Activated CD4-positive, alpha-beta memory T cell treated with anti-CD3 and anti-CD28 coated beads for 36 hours (primary cell): ENCODE measurements at places on chromosomes 1 and 21.

DNA sequence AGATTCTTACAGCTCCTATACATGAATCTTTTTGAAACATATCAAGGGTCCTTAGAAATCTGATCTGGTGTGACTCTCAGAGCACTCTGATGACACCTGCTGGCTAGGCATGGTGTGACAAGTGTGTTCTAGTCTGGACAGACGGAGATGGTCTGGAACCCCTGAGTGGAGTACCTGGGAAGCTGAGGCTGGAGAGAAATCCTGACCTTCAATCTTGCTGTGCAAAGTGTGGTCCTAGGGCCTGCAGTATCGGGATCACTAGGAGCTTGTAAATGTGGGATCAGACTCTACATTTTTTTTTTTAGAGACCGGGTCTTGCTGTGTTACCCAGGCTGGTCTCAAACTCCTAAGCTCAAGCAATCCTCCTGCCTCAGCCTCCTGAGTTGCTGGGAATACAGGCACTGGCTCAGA is 78.6 kb upstream of the SOD1 start:
- DNase-seq, result peak; percentile 84

- DNase-seq, result no peak
Measured at GRCh38 chr1:20948101-20948500, 161.0 kb upstream of the HP1BP3 start.

GRCh38 chr21:28587748-28588147 is 404.9 kb downstream of the LTN1 start:
- no peak for DNase-seq

GRCh38 chr1:27570356-27570755 is 33.6 kb downstream of the AHDC1 start:
- DNase-seq, result no peak

GRCh38 chr1:147246910-147247655 is 4.6 kb downstream of the CHD1L start:
- DNase-seq, result no peak

- DNase-seq, result no peak
Measured at GRCh38 chr1:84170171-84170570, 26.1 kb downstream of the PRKACB start.

- no peak for DNase-seq
Measured at GRCh38 chr1:118918230-118918939, 69.8 kb downstream of the TBX15 start.

- DNase-seq, result peak; percentile 76
Measured at GRCh38 chr1:30759718-30760281, 2.2 kb upstream of the LAPTM5 start.

- DNase-seq, result peak; percentile 58
Measured at GRCh38 chr1:41799723-41800122, 119.0 kb downstream of the HIVEP3 start.

GRCh38 chr1:73623946-73624345 is 574.0 kb downstream of the LRRIQ3 start:
- DNase-seq, result no peak

GRCh38 chr1:36350659-36351226 is 27.3 kb upstream of the EVA1B start:
- DNase-seq, result peak; percentile 67

- peak; percentile 65 for DNase-seq
Measured at GRCh38 chr1:39214998-39215873, 10.7 kb downstream of the MACF1 start.

DNA sequence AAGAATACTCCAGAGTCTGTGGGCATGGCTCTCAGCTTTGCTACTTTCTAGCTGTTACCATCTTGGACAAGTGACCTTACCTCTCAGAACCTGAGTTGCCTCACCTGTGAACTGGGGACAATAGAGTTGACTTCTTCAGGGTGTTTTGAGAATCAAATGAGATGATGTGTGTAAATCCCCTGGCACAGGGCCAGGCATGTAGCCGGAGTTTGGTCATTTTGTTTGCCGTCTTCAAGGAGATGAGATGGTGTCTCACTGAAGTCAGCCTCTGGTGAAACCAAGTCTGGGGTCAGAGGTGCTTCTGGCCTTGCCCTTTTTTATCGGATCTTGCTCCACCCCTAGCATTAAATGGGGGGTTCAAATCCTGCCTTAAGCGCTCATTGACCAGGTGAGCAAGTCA is 149.2 kb upstream of the TMEM51 start:
- DNase-seq, result no peak

- DNase-seq, result no peak
Measured at GRCh38 chr1:63320022-63320721, 2.2 kb upstream of the FOXD3 start.

GRCh38 chr1:11134898-11135266 is 35.2 kb upstream of the EXOSC10 start:
- no peak for DNase-seq

GRCh38 chr21:39066829-39067780 is 116.1 kb downstream of the PSMG1 start:
- DNase-seq, result no peak

GRCh38 chr1:91651661-91652071 is 151.0 kb downstream of the CDC7 start:
- DNase-seq, result no peak

DNA sequence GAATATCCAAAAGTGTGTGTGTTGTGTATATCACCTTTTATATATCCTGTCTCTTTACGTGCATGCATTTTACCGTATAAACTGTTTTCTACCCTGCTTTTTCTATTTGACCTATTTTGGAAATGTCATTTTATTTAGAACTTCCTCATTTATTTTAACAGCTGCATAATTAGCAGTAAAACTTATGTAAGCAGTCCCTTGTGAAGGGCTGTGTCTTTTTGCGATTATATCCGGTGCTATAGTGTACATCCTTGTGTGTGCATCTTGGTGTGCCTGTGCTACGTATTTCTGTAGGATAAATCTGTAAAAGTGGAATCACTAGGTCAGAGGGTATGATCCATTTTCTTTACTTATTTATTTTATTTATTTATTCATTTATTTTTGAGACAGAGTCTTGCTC is 7.2 kb downstream of the LGALS8 start:
- no peak for DNase-seq

GRCh38 chr21:45281411-45282282 is 6.0 kb downstream of the POFUT2 start:
- DNase-seq, result peak; percentile 4

- no peak for DNase-seq
Measured at GRCh38 chr1:16922885-16923431, 1.2 kb downstream of the CROCC start.

GRCh38 chr1:79815115-79815514 is 808.6 kb upstream of the ADGRL4 start:
- no peak for DNase-seq

- no peak for DNase-seq
Measured at GRCh38 chr21:20800106-20800505, 198.1 kb upstream of the NCAM2 start.

DNA sequence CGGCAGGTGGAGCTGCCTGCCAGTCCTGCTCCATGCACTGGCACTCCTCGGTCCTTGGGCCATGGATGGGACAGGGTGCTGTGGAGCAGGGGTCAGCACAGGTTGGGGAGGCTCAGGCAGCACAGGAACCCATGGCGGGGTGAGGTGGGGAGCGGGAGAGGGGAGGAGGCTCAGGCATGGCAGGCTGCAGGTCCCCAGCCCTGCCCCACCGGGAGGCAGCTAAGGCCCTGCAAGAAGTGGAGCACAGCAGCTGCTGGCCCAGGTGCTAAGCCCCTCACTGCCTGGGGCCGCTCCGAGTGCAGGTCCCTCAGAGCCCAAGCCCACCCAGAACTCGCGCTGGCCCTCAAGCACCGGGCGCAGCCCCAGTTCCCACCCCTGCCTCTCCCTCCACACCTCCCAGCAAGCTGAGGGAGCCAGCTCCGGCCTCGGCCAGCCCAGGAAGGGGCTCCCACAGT is 691 bp upstream of the GBP5 start:
- no peak for DNase-seq

- no peak for DNase-seq
Measured at GRCh38 chr21:42107177-42107880, 36.2 kb downstream of the UMODL1 start.

DNA sequence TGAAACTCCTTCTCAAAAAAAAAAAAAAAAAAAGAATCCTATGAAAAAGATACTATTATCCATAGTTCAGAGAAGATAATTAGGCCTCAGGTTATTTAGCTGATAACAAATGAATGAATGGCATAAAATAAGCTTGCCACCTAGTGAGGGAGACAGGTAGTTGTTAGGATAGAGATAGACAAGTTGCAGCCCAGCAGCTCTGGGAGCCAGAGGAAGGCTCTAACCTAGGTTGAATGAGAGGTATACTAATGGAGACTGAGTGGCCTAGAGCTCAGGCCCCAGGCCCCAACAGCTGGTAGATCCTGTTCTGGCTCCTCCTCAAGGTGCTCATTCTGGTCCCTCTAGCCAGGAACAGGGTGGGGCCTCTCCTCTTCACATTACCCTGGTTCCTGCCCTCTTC is 20.6 kb upstream of the RSPO1 start:
- no peak for DNase-seq

- DNase-seq, result peak; percentile 92
Measured at GRCh38 chr1:226626577-226626956, 78.0 kb downstream of the STUM start.

- DNase-seq, result no peak
Measured at GRCh38 chr1:2982615-2983318, 38.5 kb upstream of the ACTRT2 start.

DNA sequence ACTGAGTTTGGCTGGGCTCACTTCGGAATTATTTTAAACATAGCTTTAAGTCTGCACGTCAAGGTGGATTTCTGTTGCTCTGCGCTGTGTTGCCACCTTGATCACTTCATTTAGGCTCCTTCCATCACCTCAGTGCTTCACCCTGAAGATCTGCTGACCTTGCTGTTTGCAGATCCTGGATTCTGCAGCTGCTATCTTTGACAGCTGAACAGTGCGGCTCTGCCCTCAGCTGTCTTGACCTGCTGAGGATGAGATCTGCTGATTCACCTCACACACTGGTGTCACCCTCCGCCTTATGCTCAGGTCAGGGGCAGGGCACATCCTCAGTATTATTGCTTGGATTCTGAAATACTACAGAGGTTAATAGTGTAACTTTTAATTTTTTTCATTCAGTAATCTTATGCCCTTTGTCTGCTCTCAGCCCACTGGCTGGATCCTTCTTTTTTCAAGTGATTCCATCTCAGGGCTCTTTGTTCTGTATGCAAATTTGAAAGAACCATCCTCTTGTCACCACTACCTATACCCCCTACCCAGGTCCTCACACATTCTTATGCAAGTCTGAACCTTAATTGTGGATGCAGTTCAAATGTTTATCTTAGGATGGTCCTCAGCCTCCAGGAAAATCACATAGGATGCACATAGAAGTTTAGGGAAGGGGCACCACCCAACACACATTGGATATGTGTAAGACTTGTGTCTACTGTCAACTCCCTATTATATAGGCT is 364.0 kb downstream of the OLFM3 start:
- no peak for DNase-seq

DNA sequence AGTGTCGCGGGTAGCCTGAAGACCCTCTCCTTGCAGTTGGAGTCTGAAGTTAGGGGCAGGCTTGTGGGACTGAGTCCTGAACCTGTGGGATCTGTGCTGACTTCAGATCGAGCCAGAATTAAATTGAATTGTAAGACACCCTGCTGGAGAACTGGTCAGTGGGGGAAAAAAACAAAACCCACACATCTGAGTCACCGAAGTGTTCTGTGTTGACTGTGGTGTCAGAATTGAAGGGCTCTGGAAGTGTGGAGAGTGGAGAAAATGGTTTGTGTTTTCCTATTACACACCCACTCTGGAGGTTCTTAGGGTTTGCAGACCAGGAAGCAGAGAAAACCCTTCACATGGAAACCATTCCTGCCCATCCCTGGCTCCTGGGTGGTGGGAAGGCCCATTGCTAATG is 209.5 kb upstream of the GALNT2 start:
- no peak for DNase-seq

DNA sequence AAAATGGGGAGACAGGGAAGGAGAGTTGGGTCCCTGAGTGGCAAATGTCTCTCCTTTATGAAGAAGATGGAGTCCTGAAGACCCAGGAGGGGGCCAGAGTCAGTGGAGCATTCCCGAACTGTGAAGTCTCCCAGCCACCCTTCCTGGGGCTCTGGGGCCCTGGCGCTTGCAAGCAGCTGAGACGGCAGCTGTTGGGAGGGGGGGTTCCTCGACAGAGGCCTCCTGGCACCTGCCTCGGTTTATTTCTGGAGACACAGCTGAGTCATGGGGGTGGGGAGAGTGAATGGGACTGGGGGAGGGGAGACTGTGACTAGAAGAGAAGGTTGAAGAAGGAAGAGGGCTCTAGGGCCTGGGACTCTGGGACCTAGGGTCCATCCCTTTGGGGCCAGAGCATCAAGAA is 14.0 kb downstream of the NES start:
- no peak for DNase-seq

GRCh38 chr1:34237151-34237815 is 60.6 kb downstream of the C1orf94 start:
- no peak for DNase-seq

GRCh38 chr1:246725191-246725590 is 982 bp downstream of the SCCPDH start:
- no peak for DNase-seq

GRCh38 chr1:183438060-183438459 is 19.9 kb upstream of the NMNAT2 start:
- DNase-seq, result no peak

DNA sequence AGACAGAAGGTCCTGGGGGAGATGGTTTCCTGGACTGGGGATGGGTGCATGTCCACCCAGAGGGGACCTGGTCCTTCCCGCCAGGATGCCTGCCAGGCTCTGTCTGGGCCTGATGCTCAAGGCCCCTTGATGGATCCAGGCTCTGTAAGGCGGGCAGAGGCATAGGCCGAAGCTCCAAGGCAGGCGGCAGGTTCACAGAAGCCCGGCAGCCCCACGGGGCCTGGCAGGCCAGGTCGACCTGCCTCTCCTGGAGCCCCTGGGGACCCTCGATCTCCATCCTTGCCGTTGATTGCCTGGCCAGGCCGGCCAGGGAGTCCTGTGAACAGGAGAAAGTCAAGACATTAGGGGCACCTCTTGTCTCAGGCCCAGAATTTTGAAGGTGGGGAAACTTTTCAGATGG is 16.0 kb downstream of the COL9A2 start:
- no peak for DNase-seq

DNA sequence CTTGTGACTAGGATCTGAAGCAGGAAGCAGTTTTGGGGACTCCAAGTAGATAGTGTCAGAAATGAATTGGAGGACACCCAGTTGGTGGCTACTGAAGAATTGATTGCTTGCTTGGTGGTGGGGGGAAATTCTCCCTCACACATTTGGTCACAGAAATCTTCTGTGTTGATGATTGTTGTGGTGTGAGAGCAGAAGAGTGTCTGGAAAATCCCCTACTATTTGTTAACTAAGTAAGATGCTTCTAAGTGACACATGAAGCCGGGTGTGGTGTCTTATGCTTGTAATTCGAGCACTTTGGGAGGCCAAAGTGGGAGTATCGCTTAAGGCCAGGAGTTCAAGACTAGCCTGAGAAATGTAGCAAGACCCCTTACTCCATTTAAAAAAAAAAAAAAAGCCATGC is 22.5 kb upstream of the IPP start:
- DNase-seq, result no peak
